Naive thymus-derived CD8-positive, alpha-beta T cell (primary cell): ENCODE measurements at places on chromosomes 1 and 21.

- DNase-seq, result no peak
These were observed 83.2 kb downstream of the APP start for GRCh38 chr21:26087223-26087918.

GRCh38 chr1:94236013-94236491, 1.3 kb downstream of the ARHGAP29 start:
- DNase-seq, result no peak

- no peak for DNase-seq
These were observed 583.1 kb upstream of the RGS18 start for GRCh38 chr1:191575180-191575579.

DNA sequence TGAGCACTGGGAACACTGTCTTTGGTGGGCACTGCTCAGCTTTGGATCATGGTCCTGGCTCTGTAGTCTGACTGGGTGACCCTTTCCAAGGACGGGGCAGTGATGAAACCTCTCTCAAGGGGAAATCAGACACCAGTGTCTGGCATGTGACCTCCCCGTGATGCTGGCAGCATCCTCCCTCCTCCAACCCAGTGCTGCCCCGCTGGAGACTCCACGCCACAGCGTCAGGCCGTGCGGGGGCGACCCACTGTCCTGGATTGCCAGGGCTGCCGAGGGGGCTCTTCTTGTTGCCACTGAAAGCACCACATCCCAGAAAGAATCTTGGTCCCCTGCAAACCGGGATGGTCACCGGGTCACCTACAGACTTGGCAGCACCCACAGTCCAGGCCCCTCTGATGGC, 146.4 kb upstream of the ARHGEF16 start:
- DNase-seq, result no peak

DNA sequence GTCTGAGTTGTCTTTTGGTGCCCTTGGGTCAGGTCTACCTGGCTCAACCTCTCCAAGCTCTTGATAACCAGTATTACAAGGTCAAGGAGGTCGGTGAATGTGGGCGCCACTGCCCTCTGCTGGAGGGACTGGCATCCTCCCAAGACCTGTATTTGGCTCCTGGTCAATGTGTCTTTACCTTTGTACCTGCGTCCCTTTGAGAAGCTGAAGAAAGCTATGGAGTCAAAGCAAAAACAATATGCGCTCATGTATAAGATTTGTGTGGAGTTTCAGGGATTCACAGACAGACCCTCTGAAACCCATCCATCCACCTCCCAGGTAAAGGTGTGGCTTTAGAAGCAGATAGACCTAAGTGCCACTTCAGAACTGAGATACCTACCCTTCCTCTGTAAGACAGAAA, 61.8 kb upstream of the NBL1 start:
- DNase-seq, result peak; percentile 49
